ENCODE measurements at places on chromosomes 1 and 21.

- DNase-seq: no peak
Observed at GRCh38 chr1:7101187-7101586, 315.9 kb downstream of the CAMTA1 start.

- no peak for DNase-seq
Observed at GRCh38 chr1:201537891-201538611, 876 bp upstream of the NAV1 start.

GRCh38 chr1:230788561-230789275 lies 41.5 kb downstream of the CAPN9 start:
- DNase-seq: no peak

- DNase-seq: peak; percentile 66
Observed at GRCh38 chr21:29121759-29122158, 8.7 kb upstream of the MAP3K7CL start.

All from NCI-H526 (cell line).